Aorta (tissue), 5 donors: ENCODE measurements at places on chromosomes 1 and 21. TPM values are rescaled to one million over a fixed set of nuclear protein-coding genes. Genes with fewer than 3 reads are reported as not detected.

Gene RNU1-4
- not detected for polyA plus RNA-seq

DNA sequence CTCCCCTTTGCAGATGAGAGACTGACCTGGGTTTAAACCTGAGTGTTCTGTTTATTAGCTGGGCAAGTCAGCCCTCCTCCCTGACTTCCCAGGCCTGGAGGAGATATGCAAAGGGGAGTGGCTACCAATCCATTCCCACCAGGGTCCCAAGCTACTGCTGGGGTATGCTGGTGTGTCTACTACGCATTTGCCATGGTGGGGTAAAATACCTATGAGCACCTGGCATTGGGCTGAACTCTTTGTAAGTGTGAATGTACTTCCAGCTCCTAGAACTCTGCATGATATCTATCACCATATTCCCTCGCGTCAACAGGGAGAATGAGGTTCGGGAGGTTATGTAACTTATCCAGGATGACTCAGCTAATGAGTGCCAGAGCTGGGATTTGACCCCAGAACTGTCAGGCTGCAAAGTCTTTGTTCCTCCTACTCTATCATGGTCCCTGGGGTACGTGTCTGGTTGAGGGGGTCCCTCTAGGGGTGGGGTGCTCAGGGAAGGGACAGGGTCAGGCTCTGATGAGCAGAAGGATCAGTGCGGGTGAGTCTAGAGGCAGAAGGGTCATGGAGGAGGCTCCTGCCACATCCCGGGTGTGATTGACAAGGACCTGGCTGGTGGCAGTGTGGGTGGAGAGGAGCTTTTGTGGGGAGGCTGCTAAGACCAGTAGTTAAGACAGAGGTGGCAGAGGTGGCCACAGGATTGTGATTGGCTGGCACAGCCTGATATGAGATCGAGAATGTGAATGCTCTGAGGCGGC, 16.7 kb downstream of the AMPD2 start:
- DNase-seq, result no peak

DNA sequence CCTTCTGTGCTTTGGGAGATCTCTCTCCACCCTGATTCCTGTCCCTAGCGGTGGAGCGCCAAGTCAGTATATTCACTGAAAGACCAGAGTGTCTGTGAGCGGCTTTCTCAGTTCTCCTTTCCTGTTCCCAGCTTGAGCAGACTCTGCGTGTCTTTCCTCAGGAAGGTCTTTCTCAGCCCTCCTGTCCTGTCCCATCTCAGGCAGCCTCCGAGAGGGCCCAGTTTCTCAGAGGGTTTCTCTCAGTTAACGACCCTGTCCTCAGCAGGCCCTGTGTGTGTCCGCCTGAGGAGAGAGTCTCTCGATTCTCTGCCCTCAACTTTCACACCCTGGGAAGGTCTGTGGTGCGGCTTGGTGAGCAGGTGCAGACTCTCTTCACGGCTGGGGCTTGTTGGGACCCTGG, 34.0 kb upstream of the CHIT1 start:
- no peak for DNase-seq

Gene RAVER2
- 16.8 TPM for polyA plus RNA-seq

GRCh38 chr1:99675292-99675691, 29.4 kb downstream of the PALMD start:
- DNase-seq, result no peak

DNA sequence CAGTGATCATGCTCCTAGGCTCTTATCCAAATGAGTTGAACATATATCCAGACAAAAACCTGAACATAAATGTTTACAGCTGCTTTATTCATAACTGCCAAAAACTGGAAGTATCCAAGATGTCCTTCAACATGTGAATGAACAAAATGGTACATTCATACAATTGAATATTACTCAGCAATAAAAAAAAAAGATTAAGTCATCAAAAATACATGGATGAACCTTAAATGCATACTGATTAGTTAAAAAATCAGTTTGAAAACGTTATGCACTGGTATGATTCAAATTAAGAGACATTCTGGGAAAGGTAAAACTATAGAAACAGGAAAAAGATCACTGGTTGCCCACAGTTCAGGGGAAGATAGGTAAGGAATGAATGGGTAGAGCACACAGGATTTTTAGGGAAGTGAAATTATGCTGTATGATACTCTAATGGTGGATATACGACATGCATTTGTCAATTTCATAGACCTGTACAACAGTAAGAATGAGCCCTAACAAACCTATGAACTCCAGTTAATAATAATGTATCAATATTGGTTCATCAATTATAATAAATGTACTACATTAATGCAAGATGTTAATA, 3.1 kb downstream of the LRRC40 start:
- DNase-seq, result no peak

- DNase-seq, result no peak
Measured at GRCh38 chr1:247421074-247421473, 5.1 kb downstream of the NLRP3 start.

DNA sequence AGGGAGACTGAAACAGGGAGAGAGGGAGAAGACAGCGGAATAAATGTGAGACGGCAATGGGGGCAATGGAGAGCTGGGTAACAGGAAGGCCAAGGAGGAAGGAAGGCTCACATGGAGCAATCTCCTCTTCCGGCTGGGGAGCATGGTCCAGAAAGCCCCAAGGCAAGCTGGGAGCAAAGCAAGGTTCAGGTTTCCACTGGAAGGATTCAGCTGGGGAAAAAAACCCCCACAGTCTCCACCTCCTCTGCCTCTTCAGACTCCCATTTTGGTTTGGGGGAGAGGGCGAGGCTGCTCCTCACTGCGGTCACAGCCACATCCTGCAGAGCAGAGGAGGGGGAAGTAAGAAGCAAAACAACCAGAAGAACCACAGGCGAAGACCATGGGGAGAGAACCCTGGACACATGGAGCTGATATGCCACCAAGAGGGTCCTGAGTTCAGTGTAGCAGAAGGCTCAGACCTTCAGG, 650 bp downstream of the TNFAIP8L2 start:
- DNase-seq, result peak; percentile 50

Gene KRTAP21-2
- polyA plus RNA-seq, result not detected

Gene LAMB3
- 5.2 TPM for polyA plus RNA-seq

DNA sequence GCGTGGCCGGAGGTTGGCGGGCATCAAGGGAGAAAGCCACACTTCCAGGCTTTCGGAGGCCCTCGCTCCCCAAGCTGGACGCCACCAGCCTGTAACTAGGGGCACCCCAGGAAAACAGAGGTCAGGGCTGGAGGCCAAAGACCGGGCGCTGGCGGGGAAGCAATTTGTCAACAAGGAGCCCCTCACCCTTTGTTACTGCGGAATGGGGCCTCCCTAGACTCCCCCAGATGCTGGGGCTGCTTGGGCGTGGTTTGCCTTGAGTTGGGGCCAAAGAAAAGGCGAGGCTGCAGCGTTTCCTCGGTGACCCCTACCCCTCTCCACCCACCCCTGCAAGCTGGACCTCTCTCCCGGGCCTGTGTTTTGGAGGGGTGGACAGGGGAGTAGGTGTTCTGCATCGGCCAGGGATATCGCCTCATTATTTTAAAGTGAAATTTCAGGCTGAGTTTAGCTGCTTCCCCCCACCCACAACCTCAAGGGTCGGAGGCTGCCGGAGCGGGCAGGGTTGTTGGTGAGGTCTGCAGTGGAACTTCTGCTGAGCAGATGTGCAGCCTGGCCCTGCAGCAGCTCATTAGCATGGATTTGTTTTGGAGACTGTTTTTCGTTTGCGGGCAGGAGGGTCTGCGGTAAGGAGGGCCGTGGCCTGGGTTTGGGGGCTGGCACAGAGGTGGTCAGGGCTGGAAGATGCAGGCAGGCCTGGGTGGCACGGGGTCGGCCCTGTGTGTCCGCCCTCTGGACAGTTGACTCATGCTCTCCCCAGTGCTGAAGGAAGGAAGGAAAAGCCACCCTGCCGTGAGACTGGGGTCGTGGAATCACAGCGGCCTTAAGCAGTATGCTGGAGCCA, 1.5 kb downstream of the NBL1 start:
- DNase-seq, result peak; percentile 52

DNA sequence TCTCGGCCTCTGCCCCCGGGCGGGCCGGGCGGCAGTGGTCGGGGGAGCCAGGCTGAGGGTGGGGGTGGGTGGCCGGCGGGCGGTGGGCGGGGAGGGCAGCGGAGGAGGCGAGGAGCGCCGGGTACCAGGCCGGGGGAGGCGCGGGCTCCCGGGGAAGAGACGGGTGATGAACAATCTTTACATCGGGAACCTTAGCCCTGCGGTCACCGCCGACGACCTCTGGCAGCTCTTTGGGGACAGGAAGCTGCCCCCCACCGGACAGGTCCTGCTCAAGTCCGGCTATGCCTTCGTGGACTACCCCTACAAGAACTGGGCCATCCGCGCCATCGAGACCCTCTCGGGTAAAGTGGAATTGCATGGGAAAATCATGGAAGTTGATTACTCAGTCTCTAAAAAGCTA, 112.5 kb downstream of the NBPF12 start:
- DNase-seq, result no peak

GRCh38 chr1:167746988-167747655, 25.3 kb downstream of the MPZL1 start:
- no peak for DNase-seq

GRCh38 chr1:78136680-78137079, 90.9 kb downstream of the GIPC2 start:
- DNase-seq, result no peak

DNA sequence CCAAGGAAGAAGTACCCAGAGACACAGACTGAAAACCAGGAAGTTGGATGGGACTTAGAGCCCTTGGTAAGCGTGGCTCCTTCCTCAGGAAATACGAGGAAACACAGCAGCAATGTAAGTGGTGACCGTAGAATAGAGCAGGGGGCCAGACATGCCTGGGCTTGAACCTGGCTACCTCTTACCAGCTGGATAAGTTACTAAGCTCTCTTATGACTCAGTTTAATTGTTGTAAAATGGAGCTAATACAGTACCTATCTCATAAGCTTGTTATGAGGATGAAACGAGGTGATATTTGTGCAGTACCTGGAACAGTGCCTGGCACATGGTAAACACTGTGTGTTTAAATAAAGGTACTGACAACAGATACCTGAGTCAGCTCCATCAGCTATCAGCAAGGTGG, 19.2 kb downstream of the EBNA1BP2 start:
- DNase-seq, result no peak

DNA sequence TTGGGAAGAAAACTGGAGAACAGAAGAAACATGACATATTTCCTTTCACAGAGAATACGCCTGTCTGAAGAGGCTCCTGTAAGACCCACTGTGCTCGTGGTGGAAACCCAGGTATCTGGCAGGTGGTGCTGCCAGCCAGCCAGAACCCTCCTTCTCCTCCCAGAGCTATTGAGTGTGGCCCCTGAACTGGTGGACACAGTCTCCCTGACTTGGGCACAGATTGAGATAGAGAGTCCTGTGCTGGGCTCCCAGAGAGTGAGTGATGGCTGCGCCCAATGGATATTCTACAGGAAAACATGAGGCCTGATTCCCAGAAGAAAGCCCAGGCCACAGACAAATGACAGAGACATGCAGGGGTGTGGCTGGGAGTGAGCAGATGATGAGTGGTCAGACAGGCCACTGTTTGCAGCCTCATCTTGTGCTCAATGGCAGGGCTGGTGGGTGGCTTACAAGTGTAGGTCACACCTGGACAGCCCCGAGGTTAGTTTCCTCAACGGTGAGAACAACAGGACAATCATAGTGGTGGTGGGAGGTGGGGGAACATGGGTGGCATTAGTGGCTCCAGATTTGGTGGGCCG, 127.9 kb downstream of the PTPRU start:
- DNase-seq, result no peak

GRCh38 chr1:242083742-242084141, 84.8 kb upstream of the MAP1LC3C start:
- DNase-seq, result no peak

- DNase-seq, result no peak
Measured at GRCh38 chr1:225449774-225450173, 21.9 kb upstream of the LBR start.

GRCh38 chr1:56355422-56355821, 223.9 kb downstream of the PLPP3 start:
- DNase-seq, result no peak

Gene DNAH14
- polyA plus RNA-seq, result not detected

DNA sequence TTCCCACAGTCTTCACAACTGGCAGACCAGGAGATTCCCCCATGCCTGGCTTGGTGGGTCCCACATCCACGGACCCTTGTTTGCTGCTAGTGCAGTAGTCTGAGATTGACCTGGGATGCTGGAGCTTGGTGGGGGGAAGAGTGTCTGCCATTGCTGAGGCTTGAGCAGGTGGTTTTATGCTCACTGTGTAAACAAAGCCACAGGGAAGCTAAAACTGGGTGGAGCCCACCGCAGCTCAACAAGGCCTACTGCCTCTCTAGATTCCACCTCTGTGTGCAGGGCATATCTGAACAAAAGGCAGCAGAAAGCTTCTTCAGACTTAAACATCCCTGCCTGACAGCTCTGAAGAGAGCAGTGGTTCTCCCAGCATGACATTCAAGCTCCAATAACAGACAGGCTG, 177.3 kb upstream of the ETV3 start:
- DNase-seq, result no peak

GRCh38 chr1:205172729-205173366, 38.7 kb downstream of the DSTYK start:
- DNase-seq, result no peak

- DNase-seq, result no peak
Measured at GRCh38 chr1:177863796-177864195, 106.1 kb downstream of the SEC16B start.

Gene HES3
- not detected for polyA plus RNA-seq

Gene CLCA1
- polyA plus RNA-seq, result not detected

- peak; percentile 68 for DNase-seq
Measured at GRCh38 chr1:230268371-230269170, 157.6 kb downstream of the PGBD5 start.

GRCh38 chr1:182633657-182634281, 29.6 kb upstream of the RGS16 start:
- DNase-seq, result no peak

DNA sequence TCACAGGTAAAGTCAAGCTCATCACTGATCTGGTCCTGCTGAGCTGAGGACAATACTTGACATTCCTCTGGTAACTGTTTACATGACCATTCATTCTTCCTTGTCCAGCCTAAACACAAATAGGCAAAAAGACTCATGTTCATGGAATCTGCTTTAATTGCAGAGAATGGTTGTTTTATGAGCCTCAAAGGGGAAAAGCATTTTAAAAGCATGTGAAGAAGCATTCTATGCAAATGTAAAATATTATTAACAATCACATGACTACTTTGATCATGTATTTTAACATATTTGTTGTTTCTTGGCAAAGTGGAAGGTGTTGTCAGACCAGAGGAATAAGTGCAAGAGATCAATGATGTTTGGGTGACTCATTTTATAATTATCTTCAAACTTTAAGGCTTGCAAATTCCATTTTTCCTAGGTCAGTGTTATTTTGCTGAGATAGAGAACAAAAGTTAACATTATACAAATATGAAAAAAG, 133.7 kb downstream of the RUNX1 start:
- no peak for DNase-seq
